NCI-H1417 treated with DMSO at 0.1 percent for 48 hours (cell line): ENCODE measurements at places on chromosomes 13 and 19.

DNA sequence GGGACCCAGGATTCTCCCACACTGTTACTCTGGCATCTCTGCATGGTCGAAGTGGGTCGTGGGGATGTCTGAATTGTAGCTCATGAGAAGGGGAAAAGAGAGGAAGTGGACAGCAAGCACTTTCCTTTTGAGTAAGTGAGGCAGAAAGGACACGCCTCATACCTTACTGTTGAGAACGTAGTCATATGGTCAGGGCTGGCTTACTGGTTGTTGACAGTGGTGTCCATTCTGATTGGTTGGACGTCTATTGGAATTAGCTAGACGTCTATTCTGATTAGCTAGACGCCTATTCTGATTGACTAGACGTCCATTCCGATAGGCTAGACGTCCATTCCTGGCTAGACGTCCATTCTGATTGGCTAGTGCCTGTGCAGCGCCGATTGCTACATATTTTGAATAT is 12.4 kb downstream of the GRIN2D start:
- no peak for DNase-seq

DNA sequence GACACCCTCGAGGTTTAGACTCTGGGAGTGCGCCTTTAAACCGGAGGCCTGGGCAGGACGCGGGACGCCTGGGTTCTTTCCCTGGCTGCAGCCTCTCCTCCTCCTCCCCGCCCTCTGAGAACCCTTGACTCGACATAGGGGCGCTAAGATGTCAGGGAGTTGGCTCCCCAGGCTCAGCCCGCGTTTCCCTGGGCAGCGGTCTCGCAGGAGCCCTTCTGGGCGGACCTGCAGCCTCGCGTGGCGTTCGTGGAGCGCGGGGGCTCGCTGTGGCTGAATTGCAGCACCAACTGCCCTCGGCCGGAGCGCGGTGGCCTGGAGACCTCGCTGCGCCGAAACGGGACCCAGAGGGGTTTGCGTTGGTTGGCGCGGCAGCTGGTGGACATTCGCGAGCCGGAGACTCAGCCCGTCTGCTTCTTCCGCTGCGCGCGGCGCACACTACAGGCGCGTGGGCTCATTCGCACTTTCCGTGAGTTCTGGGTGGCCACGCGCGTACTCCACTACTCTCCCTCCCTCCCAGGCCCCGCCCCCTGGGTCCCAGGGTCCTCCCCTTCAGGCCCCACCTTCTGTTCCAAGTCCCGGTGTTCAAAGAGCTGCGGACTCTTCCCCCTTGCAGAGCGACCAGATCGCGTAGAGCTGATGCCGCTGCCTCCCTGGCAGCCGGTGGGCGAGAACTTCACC is 1.3 kb downstream of the ICAM5 start:
- no peak for DNase-seq

DNA sequence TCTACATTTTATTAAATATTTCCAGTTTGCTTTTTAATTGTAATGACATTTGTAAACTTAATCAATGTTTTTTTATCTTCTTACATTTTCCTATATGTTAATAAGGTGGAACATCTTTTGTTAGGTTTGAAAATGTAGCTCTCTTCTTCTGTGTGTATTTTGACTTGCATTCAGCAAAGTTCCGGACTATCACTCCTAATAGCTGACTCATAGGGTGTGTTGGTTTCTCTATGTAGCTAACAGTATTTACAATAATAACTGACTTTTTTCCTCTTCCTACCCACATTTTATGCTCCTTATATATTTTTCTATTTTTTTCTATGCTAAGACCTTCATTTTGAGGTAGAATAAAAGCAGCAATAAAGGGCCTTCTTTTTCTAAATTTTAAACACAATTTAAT is 28.1 kb downstream of the MYO16 start:
- DNase-seq: no peak

DNA sequence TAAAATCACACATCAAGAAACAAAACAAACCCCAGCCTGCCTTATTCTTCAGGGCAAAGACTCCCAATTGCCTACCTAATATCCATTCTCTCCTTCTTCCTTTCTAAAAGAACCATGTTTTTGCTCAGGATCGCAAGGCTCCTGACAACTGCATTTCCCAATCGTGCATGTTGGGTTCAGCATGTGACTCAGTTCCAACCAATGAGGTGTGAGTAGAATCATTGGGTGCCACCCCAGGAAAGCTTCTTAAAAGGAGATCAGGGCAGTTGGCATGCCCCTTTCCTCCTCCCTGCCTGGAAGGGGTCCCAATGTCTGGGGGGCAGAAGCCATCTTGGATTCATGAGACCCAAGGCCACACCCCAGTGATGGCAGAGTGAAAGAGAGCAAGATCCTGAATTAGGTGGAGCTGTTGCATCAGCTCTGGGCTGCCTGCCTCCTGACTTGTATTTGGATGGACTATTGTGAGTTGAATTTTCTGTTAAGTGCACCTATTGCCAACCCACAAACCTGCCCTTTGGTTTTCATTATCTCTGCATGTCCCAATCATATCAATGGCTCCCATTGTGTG is 26.0 kb upstream of the UBAC2 start:
- DNase-seq: no peak

DNA sequence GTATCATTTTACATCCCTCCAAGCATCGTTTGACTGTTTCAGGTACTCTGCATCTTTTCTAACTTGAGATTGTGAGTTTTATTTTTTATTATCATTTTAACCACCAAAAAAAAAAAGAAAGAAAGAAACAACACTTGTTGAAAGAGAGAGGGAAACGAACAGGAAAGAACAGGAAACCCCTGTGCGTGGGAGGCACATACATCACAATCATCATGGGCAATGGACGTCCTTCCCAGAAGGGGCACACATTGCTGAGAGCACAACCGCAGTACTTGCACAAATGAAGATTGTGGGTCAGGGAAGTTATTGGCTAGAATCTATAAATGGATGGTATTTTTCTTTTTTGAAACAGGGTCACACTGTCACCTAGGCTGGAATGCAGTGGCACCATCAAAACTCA is 1.7 kb downstream of the CLC start:
- DNase-seq: no peak

- DNase-seq: no peak
Observed at GRCh38 chr13:100434010-100434763, 154.4 kb downstream of the GGACT start.

DNA sequence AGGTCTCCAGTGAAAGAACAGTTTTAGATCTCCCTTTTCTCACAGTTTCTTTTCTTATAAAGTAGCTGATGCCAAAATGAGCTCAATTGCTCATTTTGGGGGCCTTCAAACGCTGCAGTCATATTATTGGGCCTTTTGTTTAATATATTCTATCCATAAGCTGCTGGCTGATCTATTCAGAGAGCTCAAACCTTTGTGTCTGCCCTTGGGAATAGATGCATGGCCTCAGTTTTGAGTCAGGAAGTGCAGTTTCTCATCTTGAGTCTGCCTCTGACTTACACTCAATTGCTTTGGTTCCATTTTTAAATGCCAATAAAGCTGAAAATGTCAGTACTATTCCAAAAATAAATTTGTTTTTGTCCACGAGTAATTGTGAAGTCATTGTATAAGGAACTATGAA is 468.9 kb downstream of the KLF12 start:
- no peak for DNase-seq

GRCh38 chr19:16247353-16248182 is 49.9 kb downstream of the AP1M1 start:
- DNase-seq: peak; percentile 17

DNA sequence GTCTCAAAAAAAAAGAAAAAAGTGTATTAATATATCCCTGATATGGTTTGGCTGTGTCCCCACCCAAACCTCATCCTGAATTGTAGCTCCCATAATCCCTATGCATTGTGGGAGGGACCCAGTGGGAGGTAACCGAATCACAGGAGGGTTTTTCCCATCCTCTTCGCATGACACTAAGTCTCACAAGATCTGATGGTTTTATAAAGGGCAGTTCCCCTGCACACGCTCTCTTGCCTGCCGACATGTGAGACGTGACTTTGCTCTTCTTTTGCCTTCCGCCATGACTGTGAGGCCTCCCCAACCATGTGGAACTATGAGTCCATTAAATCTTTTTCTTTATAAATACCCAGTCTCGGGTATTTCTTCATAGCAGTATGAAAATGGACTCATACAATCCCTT is 17.7 kb downstream of the STK24 start:
- DNase-seq: no peak

DNA sequence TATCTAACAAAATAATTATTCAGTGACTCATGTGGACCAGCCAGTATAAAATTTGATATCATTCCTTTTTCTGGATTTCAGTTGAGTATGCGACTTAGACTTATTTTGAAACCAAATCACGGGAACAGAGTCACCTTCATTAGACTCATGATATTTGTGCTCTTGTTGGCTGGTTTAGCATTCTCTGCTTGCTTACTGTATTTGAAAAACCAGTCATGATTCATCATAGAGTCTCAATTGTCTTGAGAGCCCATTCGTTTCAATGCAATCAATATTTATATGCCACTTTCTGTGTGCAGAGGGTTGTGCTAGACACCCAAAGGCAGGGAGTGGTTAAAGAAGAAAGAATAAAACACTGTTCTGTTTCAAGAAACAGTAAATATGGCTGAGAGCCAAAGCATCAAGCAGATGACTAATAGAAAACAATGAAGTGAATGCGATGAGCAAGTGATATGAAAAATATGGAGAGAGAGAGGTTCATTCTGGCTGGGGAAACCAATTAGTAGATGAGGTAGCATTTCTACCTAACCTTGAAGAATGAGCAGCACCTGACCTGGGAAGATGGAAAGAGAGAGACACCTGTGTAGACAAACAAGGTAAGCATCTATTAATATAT is 99.6 kb upstream of the MBNL2 start:
- DNase-seq: no peak

GRCh38 chr13:76440568-76440967 is 445.6 kb downstream of the KCTD12 start:
- DNase-seq: no peak

DNA sequence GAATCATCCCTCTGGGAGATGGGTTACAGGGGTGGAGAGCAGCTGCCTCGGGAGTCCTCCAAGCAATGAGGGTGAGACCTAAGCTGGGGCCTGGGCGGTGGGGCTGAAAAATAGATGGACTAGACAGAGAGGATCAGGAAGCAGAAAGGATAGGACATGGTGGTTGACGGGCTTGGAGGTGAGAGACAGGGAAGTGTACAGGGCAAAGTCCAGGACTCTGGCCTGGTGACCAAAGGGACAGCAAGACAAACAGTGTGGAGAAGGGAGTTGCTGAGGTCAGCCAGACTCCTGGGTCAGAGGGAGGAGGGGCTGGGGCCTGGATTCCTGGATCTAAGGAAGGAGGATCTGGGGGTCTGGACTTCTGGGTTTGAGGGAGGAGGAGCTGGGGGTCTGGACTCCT is 5.5 kb downstream of the PHLDB3 start:
- no peak for DNase-seq

DNA sequence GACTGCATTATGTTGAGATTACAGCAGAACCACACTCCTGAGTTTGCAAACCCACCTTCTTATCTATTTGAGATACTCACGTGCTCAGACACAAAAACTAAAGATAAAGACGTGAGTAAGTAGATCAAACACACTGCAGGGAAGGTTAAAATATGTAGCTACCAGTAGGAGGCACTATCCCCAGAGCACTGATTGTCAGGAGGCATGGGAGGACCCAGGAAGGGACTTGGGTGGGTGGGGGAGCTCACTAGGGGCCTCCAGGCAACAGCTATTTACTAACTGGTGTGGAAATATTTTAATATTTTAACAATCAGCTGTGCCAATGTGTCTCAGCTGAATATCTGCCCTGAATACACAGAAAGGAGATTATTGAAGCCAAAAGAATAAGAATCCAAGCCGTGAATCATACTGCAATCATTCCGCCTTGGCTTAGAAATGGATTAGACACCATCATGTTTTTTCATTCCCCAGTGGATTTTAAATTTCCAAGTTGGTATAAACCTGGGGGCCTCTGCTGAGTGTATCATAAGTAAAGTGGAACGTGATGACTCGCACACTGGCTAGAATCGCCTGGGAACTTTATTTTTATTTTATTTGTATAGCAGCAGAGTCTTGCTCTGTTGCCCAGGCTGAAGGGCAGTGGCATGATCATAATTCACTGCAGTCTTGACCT is 73.2 kb upstream of the CACNA1A start:
- no peak for DNase-seq

- no peak for DNase-seq
Observed at GRCh38 chr19:44857837-44858236, 11.7 kb downstream of the NECTIN2 start.

GRCh38 chr19:19067276-19068072 is 3.7 kb downstream of the SLC25A42 start:
- DNase-seq: no peak

DNA sequence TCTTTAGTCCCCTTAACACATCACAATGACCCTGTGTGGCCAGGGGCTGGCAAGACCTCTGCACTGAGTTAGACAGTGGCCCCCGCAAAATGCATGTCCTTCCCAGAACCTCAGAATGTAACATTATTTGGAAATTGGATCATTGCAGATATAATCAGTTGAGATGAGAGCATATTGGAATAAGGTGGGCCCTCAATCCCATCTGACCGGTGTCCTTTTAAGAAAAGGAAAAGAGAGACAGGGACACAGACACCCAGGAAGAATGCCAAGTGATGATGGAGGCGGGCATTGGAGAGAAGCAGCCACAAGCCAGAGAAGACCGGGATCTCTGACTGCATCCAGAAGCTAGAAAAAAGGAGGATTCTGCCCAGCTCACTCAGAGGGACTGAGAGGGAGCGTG is 1.8 kb downstream of the FAM187B start:
- no peak for DNase-seq

GRCh38 chr13:75372517-75372916 is 109.5 kb downstream of the TBC1D4 start:
- DNase-seq: no peak

- DNase-seq: no peak
Observed at GRCh38 chr19:17787274-17787913, 7.5 kb upstream of the B3GNT3 start.

GRCh38 chr13:98273824-98274742 is 97.0 kb upstream of the RNF113B start:
- no peak for DNase-seq

DNA sequence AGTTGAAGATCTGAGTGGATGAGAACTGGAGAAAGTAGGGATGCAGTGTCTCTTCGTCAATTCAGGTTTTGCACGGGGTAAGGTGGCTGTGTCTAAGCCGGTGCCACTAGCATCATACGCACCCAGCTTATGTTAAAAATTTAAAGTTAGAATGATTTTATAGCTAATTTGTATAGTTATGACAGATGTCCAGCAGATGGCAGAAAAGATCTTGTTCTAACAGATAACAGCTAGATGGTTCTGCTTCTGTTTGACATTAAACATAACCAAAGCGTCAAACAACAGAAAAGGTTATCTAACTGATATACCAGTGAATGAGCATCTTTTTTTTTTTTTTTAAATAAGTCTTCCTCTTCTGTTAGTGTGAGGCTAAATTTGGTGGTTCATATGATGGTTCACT is 18.8 kb upstream of the EDDM13 start:
- DNase-seq: no peak

DNA sequence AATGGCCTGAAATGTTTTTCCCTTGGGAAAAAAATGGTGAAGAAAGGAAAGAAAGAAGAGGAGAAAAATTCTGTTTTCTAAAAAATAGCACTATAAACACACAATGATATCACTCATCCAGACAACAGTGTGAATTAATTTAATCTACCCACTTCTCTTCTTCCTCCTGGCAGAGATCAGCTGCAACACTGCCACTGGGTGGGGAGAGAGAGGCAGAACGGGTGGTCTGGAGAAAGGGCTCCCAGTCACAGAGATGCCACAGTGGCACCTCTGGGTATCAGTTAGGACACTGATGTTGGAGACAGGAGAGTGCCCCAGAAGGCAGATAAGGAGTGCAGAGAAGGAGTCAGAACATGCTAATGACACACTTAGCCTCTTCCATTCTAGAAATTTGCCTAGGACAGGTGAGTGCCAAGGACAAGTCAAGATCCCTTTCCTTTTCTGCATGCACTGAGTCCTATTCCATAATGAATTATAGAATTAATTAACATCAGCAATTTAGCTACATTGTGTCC is 168.6 kb downstream of the SUCLA2 start:
- no peak for DNase-seq
